Stimulated activated CD8-positive, alpha-beta memory T cell treated with anti-CD3 and anti-CD28 coated beads, Interleukin-12 subunit alpha, Interleukin-12 subunit beta, amount 100 ng/mL, for 1 hour (primary cell): ENCODE measurements at places on chromosomes 6 and 20.

DNA sequence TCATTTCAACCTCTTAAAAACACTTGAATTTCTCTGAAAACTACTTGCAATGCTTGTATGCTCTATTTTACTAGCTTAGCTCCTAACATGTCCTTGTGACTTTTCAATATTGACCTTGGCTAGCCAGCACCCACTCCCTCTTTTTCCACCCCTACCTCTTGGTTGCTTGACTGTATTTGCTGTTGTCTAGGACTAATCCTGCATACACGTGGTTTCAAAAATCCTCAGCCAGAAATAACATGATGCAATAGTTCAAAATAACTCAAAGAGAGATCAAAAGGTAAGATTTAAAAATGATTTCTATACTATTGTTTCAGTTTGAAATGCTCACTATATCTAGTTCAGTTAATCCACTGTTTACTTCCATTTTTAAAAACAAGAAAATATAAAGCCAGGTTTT lies 102.3 kb upstream of the TBX18 start:
- DNase-seq, result no peak

- DNase-seq, result no peak
These were observed 33.2 kb upstream of the TFAP2C start for GRCh38 chr20:56595746-56596475.

DNA sequence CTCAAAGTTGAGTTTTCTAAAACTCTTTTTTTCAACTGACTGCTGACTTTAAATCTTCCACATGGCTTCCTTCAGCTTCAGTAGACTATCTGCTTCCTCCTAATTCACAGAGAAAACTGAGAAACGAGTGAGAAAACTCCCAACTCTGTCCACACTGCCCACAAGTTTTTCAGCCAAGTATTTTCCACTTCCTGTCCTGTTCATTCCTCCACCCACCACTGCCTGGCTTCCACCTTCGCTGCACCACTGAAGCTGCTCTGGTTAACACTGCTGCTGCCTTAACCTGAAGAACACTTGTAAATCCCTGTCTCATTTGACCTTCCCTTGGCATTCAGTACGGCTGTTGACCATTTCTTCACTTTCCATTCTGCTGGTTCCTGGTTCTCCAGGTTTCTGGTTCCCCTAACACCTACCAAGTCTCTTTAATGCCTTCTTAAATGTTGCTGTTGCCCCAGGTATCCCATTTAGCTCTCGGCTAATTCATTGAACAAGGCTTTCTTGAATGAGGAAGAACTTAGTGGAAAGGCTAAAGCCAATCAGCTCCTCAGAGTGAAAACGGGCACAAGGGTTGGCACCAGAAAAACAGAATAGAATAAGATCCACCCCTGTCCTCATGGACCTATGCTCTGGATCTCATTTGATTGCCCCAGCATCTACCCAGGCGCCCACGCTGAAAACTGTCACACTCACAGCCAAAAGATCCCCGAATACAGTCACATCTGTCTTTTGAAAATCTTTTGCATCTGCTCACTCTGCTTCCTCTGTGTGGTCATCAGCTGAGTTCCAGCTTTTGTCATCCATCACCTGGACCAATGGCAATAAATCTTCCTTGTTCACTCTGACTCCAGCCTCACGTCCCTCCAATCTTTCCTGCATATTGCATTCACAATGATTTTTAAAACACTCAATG lies 104.4 kb upstream of the TAB2 start:
- DNase-seq, result no peak

DNA sequence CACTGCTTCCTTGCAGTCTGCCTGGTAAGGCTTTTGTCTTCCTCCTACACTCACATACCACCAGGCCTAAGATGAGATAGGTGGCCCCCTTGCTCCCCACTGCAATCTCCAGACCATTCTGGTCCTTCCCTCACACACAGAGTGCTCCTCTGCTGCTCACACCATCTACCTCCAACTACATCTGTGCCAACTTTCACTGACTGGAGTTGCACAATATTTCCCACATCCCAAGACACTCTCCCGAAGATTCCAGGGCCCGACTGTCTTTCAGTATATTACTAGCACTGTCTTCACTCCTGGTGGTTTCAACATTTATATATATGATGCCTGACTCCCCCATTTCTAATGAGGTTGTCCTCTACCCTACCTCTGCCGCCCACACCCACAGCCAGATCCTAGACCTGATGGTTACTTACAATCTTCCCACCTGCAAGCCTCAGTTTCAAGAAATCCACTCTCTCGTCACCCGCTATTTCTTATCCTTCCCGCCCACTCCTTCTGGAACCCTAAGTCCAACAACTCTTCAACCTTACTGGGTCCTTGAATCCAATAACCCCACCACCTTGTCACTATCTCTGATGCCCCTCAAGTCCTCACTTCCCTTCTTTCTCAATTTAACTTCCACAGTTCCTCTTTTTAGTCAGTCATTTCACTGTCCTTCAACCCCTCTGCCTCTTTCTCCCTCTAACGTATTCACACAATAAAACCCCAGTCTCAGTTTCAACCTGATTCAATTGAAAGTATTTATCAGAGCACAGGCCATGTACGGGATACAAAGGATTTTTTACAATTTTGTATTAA lies 21.6 kb downstream of the RALGAPA2 start:
- no peak for DNase-seq

GRCh38 chr6:42821846-42822245 lies 40.0 kb downstream of the BICRAL start:
- DNase-seq, result no peak

- DNase-seq, result no peak
These were observed 17.4 kb upstream of the NCOA3 start for GRCh38 chr20:47484303-47484702.

DNA sequence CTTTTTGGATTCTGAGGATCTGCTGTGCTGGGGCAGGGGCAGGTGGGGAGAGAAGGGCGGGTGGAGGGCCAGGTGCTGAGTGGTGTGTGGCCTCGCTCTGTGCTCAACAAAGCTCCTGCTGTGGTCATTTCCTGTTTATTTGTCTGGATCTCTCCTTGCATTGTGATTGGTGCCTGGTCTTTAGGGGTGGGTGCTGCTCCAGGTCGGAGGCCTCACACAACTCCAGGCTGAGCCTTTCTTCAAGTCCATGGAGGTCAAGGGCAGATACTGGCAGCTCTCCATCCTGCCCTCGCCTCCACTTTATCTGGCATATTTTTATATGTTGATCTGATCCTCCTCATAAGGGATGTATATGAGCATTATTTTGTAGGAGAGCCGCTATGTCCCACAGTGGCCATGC lies 36.2 kb downstream of the HLA-F start:
- DNase-seq, result no peak

DNA sequence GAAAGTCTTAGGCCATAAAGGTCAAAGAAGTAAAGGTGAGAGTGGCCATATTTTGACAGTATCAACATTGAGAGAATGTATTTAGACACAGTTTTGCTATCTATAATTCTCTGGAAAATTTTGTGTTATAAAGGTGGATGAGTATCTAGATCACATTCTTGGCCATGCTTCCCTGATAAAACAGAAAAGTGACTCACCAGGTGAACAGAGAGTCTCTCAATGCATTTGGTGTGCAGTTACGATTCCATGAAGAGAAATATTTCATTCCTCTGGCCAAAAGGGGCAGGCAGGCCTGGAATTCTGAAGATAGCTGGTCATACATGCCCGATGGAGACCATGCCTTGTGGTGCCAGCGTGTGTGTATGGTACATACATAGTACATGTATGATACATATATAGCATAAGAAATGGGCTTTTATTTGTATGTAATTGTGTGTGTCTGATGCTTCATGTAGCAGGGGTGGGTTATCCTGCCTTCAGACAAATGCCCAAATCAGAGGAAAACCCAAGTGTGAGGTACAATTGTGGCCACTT lies 164.0 kb downstream of the SOBP start:
- DNase-seq, result no peak

- no peak for DNase-seq
These were observed 188.0 kb upstream of the TAB2 start for GRCh38 chr6:149129371-149130077.

DNA sequence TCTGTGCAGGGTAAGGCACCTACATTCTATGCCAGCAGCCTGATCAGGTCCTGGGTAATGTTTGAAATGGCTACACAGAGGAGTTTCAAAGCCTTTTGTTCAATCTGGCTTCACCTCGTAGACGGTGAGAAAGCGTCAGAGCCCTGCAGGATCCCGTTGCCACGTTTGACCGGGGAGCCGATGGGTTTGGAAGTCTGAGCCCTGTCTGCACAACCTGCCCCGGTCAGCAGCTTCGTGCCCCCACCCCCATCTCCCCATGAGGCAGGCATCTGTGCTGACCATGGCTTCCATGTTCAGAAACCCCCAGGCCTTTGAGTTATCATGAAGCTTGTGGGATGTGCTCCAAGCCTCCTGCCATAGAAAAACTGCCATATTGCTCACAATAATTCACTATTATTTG lies 63.9 kb downstream of the PTPN1 start:
- no peak for DNase-seq

DNA sequence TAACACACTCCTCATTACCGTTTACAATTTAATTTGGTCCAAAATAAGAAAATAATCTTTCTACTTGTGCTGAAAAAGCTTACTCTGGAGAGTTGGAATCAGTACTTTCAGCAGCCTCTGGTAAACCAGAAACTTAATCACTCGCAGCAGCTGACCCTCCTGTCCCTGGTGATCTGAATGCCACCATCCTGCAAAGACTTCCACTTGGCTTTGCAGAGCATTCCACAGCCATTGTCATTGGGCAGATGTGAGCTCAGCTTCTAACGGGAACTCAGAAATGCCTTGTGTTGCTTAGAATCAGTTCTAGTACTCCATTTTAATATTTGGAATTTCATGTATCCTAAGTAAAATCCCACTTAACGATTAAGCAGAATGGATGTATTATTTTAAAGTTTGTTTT lies 59.7 kb downstream of the PHACTR1 start:
- DNase-seq, result no peak

GRCh38 chr6:129893640-129894039 lies 32.5 kb upstream of the TMEM244 start:
- no peak for DNase-seq

DNA sequence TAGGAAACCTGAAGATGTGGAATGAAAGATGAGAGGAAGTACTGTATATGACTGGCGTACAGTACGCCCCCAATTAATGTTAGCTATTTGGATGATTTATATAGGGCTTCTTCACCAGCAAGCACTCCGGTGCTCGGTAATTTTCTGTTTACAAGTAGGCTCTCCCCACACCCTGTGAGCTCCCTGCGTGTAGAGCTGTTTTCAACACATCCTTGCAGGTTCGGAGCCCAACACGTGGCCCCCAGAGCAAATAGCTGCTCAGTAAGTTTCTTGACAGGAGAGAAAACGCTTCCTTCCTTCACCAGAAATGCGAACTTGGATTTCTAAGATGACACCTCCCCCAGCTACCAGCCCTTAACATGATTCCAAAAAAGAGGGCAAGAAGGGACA lies 1.2 kb upstream of the RAB22A start:
- no peak for DNase-seq

DNA sequence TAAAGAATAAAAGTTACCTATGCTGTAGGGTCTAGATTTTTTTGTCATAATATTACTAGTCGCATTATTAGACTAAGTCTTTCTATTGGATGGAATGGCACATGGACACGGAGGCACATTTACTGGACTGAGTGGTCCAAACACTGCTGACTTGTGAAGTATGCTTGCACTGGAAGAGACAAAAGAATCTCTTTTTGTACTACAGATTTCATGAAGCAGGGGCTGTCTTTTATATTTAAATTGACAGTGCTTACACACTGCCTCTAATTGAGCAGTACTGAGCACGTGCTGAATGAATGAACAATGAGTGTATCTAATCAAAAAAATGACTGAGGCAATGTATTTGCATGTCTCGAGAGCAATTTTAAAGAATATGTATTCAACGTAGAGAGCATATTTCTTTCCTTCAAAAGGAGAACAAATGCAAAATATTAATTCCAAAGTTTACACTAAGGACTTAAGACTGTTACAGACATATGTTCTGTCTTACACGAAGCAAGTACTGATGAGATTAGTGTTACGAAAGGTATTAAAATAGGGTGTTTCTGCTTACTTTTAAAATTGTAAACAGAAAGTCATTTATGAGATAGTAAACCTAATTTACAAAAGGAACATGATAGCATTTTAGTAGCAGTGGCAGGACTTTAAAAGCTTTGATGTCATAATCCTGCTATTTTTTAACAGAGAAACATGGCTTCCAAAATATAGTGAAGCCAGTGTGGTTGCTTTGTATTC lies 8.3 kb downstream of the ELOVL2 start:
- no peak for DNase-seq

- DNase-seq, result no peak
These were observed 46.3 kb upstream of the PLN start for GRCh38 chr6:118501765-118502164.

DNA sequence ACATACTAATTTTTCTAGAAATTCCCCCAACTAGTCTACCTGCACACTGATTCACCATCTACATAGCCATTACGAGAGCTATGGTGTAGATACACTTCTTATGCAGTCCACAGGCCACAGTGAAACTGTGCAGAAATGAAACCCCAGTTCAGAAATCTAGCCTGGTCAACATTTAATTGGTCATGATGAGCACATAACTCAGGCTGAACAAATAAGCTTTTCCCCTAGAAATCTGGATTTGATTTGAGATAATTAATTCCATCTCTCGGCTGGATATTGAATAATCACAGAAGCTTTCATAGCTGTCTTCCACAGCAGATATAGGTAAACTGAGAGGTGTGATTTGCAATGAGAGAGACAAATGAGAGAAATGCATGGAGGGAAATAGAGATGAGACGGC lies 22.6 kb upstream of the TINAG start:
- DNase-seq, result no peak

DNA sequence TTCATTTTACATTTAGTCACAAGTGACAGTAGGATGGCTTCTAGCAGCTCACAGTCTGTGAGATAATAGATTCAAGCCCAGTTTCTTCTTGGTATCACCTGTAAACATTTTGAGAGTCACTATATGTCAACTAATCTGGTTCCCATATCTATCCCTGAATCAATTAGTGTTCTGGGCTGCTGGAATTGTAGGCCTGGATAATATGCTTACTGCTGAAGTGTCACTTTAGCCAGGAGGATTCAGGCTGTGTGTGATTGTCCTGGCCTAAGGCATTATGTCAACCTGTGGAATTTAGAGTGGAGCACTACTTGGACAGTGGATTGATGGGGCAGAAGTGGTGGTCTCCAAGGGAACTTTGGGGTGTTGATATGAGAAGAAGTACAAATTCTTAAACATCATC lies 1071.8 kb upstream of the CITED2 start:
- no peak for DNase-seq

DNA sequence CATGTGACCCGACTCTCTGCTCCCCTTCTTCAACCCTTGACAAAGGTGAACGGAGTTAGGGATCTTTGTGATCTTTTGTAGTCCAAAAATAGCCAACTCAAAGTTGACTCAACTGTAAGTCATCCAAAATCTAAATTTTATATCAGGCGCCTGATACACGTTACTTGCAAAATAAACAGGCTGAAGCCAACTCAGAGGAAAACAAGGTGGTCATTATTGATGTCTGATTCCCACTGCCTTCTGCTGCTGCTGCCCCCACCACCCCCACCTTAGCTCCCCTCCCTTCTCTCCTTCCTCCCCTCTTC lies 13.2 kb upstream of the RNF8 start:
- DNase-seq, result no peak

DNA sequence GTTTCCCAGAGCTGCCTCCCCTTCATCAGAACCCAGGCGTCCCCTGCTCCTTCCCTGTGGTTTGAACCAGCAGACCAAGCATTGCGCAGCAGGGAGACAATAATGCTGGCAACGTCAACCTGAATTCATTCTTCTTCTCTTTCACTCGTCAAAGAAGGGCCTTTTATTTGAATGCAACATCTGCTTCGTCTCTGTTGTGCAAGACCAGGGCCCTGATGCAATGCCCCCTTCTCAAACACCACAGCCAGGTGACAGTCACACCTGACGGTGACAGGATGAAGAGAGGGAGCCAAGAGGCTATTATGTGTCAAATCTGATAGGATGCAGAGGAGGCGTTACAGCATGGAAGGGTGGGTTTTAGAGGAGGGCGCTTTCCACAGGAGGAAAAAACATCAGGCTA lies 8.0 kb downstream of the INSM1 start:
- DNase-seq, result no peak
